ENCODE measurements at places on chromosomes 4 and X. TPM values are rescaled to one million over a fixed set of nuclear protein-coding genes. Genes with fewer than 3 reads are reported as not detected.

The TMPRSS11D gene
- polyA plus RNA-seq, result not detected

The MTCP1 gene
- 1.8 TPM for polyA plus RNA-seq

The FATE1 gene
- not detected for polyA plus RNA-seq

- DNase-seq, result no peak
These were observed 1602.4 kb downstream of the STIM2 start for GRCh38 chr4:28462766-28463700.

DNA sequence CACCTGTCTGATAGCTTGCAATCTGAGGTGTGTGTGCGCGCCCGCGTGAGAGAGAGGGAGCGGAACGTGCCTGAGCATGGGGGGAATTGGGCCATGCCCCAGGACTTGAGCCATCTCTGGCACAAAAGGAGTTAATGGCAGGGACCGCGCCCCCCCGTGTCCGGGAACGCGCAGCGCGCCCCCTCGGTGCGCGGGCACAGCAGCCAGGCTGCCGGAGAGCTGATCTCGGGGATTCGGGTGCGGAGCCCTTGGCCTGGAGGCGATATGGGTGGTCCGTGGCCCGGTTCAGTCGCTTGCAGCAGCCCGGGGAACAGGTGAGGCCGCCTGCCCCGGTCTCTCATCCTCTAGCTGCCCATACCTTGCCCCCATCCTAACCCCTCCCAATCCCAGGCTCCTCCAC, at the start of gene NLGN3:
NLGN3 (plus strand) TSS at position 191 of the 400 bp plus-strand sequence. CDS start 2,909 bp downstream, outside the sequence.
- DNase-seq, result no peak

DNA sequence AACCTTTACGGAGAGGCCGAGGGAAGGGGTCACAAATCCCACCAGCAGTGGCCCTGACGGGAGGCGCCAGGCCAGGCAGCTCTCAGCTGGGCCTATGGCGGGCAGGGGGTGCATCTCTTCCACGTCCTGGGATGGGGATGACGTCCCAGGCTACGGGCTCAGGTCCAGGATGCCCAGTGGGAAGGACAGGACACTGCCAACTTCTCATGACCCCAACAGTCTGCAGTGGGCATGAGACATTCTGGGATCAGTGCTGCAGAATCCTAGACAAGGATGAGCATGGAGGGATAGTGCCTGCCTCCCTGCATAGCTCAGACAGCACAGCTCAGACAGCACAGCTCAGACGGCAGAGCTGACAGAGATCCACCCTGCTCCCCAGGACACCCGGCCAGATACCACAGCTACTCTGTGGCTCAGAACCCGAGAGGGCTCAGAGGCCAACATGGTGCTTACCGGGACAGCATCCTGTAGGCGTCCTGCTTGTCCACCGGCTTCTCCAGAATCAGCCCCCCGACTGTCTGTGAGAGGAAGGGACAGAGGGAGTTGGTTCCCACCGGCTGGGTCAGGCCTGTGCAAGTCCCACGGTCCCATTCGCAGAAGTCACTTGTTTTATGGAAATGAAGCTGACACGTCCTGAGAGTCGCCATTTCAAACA, 17.3 kb downstream of the ASMTL start:
- DNase-seq, result no peak

DNA sequence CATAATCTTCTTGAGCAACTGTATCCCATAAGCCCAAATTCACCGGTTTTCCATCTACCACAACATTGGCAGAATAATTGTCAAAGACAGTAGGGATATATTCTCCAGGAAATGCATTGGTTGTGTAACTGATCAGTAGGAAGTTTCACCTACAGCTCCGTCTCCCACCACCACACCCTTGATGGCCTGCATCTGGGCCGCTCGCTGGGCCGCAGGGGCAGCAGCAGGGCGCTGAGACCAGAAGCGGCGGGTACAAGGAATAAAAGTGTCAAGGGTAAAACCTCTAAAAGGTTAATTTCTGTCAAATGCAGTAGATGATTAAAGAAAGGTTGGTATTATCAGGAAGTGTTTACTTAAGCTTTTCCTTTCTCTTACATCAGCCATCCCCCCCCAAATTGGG, 167.6 kb upstream of the DKK2 start:
- DNase-seq, result no peak

DNA sequence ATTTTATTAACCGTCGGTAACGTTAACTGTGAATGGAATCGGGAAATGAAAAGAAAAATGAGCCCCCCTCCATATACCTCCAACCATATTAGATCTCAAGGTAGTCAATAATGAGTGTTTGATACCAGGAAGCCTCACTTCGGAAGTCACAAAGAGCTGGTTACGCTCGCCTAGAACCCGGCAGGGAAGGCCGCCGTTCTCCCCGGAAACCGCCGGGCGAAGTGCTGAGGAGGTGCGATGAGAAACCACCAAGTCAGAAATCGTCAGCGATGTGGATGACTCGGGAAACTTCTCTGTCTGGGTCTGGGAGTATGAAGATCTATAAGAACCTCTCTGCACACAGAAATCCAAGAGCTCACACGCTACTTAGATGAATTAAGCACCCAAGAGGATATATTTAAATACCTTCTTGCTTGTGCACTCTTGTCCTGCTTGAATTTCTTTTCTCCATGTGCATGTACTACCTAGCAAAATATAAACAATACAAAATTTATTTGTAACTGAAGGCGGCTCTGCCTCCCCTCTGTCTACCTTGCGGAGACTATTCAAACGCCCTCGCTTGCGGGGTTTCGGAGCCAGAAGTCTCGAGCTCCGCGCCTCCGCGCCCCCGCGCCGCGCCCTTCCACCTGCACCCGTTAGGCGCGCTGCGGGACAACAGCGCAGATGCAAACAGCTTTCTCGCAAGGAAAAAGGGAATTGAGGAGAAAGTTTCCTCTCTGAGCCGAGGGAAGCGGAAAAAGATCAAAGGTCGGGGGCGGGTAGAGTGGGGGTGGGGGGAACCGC, 17.8 kb downstream of the NKX6-1 start:
- no peak for DNase-seq

GRCh38 chr4:25180524-25181131, 20.4 kb upstream of the SEPSECS start:
- peak; percentile 36 for DNase-seq

DNA sequence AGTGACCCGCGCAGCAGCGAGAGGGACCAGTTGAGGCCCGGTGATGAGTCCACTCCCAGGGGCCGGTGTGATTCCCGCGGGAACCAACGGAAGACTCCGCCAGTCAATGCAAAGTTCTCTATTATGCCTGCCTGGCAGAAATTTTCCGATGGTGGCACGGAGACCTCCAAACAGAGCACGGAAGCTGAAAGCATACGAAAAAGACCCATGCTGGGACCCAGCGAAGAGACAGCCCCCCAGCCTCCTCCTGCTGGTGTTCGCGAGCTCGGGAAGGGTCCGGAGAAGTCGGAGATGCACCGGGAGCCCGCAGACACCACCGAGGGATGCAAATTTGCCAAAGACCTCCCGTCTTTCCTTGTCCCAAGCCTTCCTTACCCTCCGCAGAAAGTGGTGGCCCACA, 71.7 kb downstream of the AASDH start:
- DNase-seq, result no peak

The REELD1 gene
- not detected for polyA plus RNA-seq

All from endothelial cell of umbilical vein (primary cell).